NCI-H748 treated with DMSO at 0.1 percent for 48 hours (cell line): ENCODE measurements at places on chromosomes 1 and 21.

DNA sequence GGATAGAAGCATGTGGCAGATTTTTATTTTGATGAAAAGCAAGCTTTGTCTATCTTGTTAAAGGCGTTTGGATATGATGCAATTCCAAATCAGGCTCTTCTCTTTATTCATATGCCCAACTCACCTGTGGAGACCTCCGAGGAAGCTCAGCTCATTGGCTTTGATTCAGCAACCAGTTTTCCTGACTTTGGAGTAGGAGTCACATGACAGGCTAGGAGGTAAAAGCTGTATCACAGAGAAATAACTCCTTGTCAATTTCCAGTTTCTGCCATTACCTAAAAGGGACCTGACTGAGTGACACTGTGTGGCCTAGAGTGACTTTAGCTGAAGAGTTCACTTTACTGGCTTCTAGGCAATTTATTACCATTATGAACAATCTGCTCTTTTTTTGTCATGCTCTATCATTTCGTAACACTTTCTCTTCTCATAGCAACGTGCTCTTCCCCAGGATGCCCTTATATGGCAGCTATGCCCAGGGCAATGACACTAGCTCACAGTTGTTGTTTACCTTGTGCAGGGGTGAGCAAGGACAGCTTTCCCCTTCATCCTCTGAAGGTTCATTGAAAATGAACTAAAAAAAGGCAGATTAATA, 107.2 kb downstream of the KCNK1 start:
- DNase-seq = no peak

- no peak for DNase-seq
These were observed 168.8 kb upstream of the B3GALT2 start for GRCh38 chr1:193355178-193355577.

DNA sequence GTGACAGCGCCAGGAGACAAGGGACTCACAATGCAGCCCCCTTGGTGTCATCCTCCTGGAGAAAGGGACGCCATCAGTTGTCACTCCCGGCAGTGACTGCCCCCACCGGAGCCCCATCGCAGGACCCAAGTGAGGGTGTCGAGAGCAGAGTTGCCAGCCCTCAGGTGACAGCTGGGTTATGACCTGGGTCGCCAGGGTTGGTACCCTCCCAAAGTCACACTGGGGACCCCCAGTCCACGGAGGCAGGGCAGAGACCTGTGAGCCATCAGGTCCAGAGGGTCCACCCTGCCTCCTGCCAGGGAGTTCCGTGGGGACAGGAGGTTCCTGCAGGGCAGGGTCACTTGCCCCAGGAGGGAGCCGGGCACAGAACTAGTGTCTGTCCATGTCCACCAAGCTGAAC, 78.2 kb upstream of the IFFO2 start:
- DNase-seq = no peak

- DNase-seq = peak; percentile 45
These were observed at the start of gene GPR161 for GRCh38 chr1:168136709-168137514. GPR161 (minus strand) TSS chr1:168136930; CDS start chr1:168104850, 32,080 bp downstream.

DNA sequence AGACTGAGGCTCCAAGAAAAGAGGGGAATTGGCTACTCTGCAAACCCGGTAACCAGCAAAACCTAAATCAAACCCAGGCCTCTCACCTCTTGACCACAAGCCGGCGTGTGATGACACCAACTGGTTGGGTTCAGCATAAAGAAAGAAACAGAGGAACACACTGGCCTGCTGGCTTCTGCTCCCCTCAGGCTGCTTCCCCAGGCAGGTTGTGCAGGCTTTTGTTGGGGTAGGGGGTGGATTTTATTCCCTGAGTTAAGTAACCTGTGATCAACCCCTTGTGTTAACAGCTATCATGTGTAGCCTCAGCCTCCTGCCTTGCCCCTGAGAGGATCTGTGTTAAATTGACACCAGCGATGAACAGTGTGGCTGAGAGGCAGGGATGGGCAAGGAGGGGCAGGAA, 111.6 kb upstream of the ZBTB40 start:
- no peak for DNase-seq
